Stimulated activated CD8-positive, alpha-beta memory T cell treated with anti-CD3 and anti-CD28 coated beads, Interleukin-4, amount 100 ng/mL, for 1 hour (primary cell): ENCODE measurements at places on chromosomes 5 and 9.

DNA sequence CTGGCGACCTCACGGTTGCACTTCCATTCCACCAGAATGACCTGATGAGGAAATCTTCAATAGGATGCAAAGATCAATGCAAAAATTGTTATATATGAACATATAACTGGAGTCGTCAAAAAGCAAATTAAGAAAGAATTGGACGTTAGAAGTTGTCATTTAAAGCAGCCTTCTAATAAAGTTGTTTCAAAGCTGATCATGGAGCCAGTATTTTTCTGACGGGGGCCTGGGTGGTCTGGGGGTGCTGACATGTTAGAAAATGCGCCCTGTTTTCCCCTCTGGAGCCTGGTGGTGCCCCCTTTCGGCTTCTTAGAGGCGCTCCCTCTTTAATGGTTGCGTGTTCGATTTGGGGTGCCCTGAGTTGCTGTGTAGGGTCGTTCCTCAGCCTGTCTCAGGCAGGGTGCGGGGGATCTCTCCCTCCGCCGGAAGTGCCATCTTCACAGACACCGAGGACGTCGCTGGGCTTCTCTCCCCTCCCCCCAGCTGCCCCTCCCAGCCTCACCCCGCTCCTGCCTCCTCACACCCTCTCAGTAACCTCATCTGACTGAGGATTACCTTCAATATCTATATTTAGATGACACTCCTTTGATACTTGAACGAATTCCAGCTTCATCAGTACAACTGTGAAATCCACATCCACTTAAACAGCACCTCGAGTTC is 18.3 kb downstream of the PTGES2 start:
- no peak for DNase-seq

GRCh38 chr9:117414220-117414905 is 494 bp downstream of the ASTN2 start:
- no peak for DNase-seq

DNA sequence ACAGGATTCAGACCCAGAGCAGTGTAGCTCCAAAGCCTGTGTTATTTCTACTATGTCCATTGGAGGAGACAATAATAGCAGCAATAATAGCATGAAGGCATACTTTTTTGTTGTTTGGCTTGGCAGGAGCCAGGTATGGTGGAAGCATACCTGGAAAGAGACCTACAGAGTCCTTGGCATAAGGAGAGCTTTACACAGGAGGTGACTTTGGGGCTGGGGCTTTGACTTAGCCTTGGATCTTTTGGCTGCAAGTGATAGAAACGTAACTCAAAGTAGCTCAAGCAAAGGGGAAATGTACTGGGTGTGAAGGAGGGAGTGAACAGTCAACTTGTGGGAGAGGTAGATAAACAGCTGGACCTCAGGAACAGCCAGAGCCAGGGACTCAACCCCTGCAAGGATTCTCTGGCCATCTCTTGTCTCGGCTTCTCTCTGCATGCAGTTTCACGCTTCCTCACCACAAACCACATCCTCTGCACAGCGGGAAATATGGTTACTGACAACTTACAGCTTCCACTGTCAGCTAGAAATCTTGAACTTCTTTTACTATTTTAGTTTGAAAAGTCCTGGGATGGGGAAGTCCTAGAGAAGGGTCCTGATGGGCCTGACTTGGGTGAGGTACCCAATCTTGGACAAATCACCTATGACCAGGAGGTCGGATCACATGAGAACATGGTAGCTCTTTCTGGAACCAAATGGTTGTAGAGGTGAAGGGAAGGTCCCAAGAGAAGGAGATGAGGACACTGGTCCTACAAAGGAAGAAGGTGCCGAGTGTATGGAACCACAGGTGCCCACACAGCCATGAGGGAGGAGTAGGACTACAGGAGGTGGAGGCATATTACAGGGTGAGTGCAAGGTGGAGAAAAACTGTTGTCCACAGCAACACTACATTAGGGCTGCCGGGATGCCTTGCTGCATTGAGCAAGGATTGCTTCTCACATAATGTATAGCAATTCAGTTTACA is 47.0 kb upstream of the TGFBR1 start:
- peak; percentile 54 for DNase-seq

- no peak for DNase-seq
Measured at GRCh38 chr5:36397901-36398536, 96.3 kb upstream of the RANBP3L start.

DNA sequence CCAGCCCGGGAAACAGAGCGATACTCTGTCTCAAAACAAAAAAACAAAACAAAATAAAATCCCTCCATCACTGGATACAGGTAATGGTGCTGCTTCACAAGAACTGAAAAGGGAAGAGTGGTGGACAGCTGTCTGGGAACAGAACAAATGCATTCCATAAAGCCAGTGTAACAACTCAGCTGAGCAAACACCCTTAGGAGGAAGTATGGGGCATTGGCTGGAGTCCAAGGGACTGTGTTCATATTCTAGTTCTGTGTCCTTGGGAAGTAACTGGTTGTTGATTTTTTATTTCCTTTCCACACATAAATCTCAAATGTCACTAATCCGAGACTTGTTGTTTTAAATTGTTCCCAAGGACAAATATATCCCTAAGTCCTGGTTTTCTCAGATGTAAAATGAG is 38.3 kb downstream of the HTR1A start:
- DNase-seq = no peak

DNA sequence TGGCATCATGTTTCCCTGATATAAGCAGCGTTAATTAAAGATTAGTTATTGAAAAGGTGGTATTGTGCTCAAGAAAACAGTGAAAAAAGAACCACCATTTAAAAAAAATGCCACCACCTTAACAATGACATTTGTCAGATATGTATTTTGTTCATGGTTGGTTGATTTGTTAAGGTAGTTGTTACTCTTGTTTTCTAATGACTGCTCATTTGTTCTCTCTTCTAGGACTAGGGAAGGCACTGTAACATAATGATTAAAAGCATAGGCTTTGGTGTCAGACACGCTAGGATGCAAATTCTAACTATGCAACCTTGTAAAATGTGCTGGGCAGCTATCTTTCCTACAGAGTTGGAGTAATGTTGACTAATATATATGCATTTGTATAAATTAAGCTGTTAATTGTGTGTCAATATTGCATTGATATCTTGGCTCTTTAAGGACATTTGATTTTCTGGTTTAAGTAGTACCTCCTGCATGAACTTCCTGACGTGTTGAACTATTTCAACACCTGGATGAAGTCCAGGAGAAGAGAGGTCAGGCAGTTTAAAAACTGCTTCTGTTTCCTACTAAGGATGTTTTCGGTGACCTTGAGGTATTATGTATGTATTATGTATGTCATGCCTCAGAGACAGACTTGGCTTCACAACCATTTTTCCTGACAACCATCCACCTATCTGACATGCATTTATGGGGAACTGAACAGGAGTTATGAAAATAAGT is 77.8 kb downstream of the MUSK start:
- DNase-seq = no peak

GRCh38 chr9:116342061-116342460 is 188.5 kb downstream of the PAPPA start:
- no peak for DNase-seq
